ENCODE measurements at places on chromosomes 16 and 17. TPM values are rescaled to one million over a fixed set of nuclear protein-coding genes. Genes with fewer than 3 reads are reported as not detected.

DNA sequence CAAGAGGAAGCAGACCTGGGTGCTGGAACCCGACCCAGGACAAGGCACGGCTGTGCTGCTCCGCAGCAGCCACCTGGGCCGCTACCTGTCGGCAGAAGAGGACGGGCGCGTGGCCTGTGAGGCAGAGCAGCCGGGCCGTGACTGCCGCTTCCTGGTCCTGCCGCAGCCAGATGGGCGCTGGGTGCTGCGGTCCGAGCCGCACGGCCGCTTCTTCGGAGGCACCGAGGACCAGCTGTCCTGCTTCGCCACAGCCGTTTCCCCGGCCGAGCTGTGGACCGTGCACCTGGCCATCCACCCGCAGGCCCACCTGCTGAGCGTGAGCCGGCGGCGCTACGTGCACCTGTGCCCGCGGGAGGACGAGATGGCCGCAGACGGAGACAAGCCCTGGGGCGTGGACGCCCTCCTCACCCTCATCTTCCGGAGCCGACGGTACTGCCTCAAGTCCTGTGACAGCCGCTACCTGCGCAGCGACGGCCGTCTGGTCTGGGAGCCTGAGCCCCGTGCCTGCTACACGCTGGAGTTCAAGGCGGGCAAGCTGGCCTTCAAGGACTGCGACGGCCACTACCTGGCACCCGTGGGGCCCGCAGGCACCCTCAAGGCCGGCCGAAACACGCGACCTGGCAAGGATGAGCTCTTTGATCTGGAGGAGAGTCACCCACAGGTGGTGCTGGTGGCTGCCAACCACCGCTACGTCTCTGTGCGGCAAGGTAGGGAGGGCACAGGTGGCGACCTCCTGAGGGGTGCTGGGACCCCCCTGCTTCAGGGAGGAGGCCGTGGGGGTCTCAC, 667 bp downstream of the FSCN2 start:
- H3K36me3 ChIP-seq: no peaks in the 10 kb centered on the region
- peaks cover 13% of the 10 kb centered on the region for H3K27me3 ChIP-seq
- no peak overlapping the region for H3K4me3 ChIP-seq
- no peak overlapping the region for H3K27ac ChIP-seq
- DNase-seq: no peak

- no peak overlapping the region for H3K27ac ChIP-seq
- peaks cover 21% of the 10 kb centered on the region for H3K4me1 ChIP-seq
These were observed 73.1 kb upstream of the AXIN2 start for GRCh38 chr17:65634533-65634932.

- peaks cover 7% of the 10 kb centered on the region for H3K36me3 ChIP-seq
- H3K4me1 ChIP-seq: no peaks in the 10 kb centered on the region
- DNase-seq: no peak
These were observed 78.3 kb downstream of the TANGO6 start for GRCh38 chr16:68921637-68922036.

- peaks cover 15% of the 10 kb centered on the region for H3K36me3 ChIP-seq
- H3K27ac ChIP-seq: no peak overlapping the region
- no peak for DNase-seq
- peaks cover 3% of the 10 kb centered on the region for H3K27me3 ChIP-seq
- H3K4me1 ChIP-seq: no peaks in the 10 kb centered on the region
These were observed 69.0 kb downstream of the KIF2B start for GRCh38 chr17:53891726-53892125.

DNA sequence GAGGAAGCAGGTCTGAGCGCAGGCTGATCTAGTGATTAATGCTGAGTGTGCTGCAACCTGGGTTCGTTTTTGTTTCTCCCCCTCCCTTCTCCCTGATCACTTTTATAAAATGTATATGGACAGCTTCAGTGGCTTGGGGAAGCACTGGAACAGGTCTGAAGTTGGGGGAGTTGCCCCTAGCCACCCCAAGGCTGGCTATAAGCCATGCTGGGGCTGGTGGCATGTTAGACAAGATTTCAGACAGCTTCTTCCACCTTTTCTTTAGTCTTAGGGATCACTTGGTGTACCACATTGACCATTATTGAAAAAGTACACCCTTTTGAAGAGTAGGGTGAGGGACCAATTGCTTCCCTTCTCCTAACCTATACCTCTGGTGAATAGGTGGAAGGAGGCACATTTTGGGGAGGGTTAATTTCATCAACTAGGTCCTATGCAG, 3.8 kb upstream of the VAC14 start:
- H3K4me1 ChIP-seq: peaks cover 15% of the 10 kb centered on the region
- no peak overlapping the region for H3K27ac ChIP-seq
- H3K27me3 ChIP-seq: peaks cover 82% of the 10 kb centered on the region
- H3K36me3 ChIP-seq: no peaks in the 10 kb centered on the region
- no peak for DNase-seq

DNA sequence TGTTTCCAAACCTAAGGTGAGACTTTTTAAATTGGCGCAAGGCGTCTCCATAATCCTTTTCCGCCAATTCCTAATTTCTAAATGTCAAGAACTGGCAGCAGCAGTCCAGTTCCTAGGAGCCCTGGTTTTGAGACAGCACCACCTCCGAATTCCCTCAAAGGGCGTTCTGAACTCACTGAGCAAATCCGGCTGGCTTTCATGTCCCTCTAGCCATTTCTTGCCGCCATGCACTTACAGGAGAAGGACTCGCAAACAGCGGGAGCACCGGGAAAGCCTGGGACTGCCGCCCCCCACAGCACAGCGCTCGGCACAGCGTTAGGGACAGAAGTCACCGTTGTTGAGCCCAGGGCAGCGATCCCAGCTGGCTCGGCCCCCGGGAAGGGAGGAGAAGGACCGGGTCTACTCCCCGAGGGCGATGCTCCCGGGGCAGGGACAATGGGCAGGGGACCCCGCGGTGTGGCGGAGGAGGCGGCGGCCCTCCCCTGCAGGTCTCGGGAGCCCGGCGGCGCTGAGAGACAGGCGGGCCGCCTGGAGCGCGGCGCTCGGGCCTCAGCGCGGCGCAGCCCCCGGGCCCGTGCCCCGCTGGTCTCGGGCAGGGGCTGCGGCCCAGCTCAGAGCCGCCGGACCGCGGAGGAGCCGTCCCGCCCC, 545 bp downstream of the ARHGAP17 start:
- DNase-seq: peak; percentile 50
- peaks cover 27% of the 10 kb centered on the region for H3K4me1 ChIP-seq
- H3K36me3 ChIP-seq: peaks cover 11% of the 10 kb centered on the region
- H3K27me3 ChIP-seq: no peaks in the 10 kb centered on the region
- H3K4me3 ChIP-seq: peak overlapping the region; percentile 96
- H3K27ac ChIP-seq: peak overlapping the region; percentile 84

DNA sequence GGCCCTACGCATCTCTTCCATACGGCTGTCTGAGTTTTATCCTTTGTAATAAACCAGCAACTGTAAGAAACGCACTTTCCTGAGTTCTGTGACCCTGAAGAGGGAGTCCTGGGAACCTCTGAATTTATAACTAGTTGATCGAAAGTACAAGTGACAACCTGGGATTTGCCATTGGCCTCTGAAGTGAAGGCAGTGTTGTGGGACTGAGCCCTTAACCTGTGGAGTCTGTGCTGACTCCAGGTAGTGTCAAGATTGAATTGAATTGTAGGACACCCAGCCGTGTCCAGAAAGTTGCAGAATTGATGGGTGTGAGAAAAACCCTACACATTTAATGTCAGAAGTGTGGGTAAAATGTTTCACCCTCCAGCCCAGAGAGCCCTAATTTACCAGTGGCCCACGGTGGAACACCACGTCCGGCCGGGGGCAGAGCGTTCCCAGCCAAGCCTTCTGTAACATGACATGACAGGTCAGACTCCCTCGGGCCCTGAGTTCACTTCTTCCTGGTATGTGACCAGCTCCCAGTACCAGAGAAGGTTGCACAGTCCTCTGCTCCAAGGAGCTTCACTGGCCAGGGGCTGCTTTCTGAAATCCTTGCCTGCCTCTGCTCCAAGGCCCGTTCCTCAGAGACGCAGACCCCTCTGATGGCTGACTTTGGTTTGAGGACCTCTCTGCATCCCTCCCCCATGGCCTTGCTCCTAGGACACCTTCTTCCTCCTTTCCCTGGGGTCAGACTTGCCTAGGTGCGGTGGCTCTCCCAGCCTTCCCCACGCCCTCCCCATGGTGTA, 1.5 kb downstream of the GAA start:
- H3K27ac ChIP-seq: 0 out of 2 replicates have a peak overlapping the region, but pooled peaks have one; percentile 9
- no peak for DNase-seq
- H3K4me3 ChIP-seq: peak overlapping the region; percentile 92
- no peaks in the 10 kb centered on the region for H3K36me3 ChIP-seq
- peaks cover 17% of the 10 kb centered on the region for H3K4me1 ChIP-seq
- peaks cover 12% of the 10 kb centered on the region for H3K27me3 ChIP-seq

DNA sequence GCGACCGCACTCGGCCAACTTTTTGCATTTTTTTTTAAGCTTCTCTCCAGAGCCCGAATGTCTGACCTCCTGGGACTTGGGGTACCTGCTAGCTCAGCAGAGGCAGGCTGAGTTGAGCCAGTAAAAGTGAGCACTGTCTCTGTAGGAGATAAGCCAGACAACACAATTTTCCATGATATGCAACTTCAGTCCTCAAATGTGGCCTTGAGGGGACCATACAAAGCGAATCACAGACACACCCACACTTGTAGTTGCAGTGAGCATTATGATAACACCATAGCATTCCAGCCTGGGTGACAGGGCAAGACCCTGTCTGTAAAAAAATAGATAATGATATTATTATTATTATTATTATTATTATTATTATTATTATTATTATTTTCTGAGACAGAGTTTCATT, 2.6 kb downstream of the DPEP2 start:
- no peaks in the 10 kb centered on the region for H3K4me1 ChIP-seq
- no peak overlapping the region for H3K4me3 ChIP-seq
- no peaks in the 10 kb centered on the region for H3K36me3 ChIP-seq
- peaks cover 16% of the 10 kb centered on the region for H3K27me3 ChIP-seq
- H3K27ac ChIP-seq: no peak overlapping the region
- DNase-seq: no peak

GRCh38 chr16:66258916-66259845, 107.3 kb upstream of the CDH5 start:
- no peaks in the 10 kb centered on the region for H3K27me3 ChIP-seq
- DNase-seq: no peak
- H3K36me3 ChIP-seq: no peaks in the 10 kb centered on the region

GRCh38 chr16:80946481-80946880, 60.2 kb downstream of the CMC2 start:
- H3K4me3 ChIP-seq: no peak overlapping the region
- no peaks in the 10 kb centered on the region for H3K27me3 ChIP-seq
- no peak for DNase-seq
- H3K4me1 ChIP-seq: no peaks in the 10 kb centered on the region
- H3K27ac ChIP-seq: no peak overlapping the region

DNA sequence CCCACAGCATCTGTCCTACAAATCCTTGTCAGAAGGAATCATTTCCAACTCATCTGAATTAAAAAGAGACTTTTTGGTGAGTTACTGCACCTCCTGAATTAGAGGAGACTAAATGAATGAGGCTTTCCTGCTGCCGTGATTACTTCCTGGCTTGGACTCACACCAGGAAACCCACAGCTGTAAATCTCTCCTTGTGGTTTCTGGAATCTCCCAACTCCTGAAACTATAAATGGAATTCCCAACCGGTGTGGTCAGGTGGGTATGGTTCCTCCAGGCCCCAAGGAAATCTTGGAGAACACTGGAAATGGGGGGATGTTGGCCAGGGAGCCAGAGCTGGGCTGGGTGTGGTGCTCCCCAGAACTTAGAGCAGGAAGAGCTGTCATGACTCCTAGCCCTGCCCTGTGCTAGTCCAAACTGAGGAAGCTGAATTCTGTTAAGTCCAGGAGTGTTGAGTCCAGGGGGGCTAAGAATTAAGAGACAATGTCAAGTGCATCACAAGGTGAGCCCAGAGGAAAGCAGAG, 216.4 kb downstream of the GSG1L start:
- H3K4me1 ChIP-seq: peaks cover 36% of the 10 kb centered on the region
- no peak overlapping the region for H3K4me3 ChIP-seq
- H3K27me3 ChIP-seq: no peaks in the 10 kb centered on the region
- DNase-seq: no peak
- H3K36me3 ChIP-seq: 0 out of 2 replicates have a peak, but pooled peaks cover 3% of the 10 kb centered on the region

DNA sequence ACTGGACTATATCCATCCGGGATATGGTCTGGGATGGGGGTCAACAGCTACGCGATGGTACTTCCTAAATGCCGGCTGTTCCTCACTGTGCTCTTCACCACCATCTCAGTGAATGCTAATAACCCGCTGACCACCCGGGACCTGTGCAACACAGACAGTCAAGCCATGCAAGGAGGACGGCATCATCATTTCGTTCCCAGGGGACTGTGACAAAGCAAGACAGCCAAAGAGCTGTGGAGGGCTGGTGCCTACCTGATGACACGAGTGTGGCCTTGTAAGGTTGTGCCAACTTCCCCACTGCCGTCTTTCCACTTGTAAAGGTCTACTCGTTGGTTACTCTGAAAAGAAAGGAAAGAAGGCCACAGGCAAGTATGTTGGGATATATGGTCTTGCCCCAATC, 33.7 kb downstream of the WDR59 start:
- DNase-seq: no peak
- peaks cover 1% of the 10 kb centered on the region for H3K4me1 ChIP-seq
- H3K4me3 ChIP-seq: no peak overlapping the region
- no peak overlapping the region for H3K27ac ChIP-seq

DNA sequence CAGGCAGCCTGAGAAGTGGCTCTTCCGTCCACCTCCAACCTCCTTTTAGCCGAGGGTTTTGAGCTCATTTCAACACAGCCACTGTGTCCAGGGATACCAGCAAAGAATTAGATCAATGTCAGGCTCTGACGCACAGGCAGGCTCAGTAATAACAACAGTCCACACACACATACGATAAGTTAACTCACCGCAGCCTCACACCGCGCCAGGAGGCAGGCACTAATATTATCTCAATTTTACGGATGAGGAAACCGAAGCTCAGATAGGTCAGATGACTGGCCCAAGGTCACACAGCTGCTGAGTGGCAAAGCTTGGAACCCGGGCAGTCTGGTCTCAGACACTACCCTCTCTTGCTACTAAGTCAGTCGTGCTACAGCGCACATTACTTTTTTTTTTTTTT, 22.9 kb downstream of the ABR start:
- peaks cover 12% of the 10 kb centered on the region for H3K36me3 ChIP-seq
- H3K27ac ChIP-seq: no peak overlapping the region
- H3K4me1 ChIP-seq: peaks cover 7% of the 10 kb centered on the region
- no peak overlapping the region for H3K4me3 ChIP-seq
- H3K27me3 ChIP-seq: no peaks in the 10 kb centered on the region
- no peak for DNase-seq

Gene TM4SF5
- not detected for total RNA-seq

Gene SYT17
- 6.8 TPM for total RNA-seq

Gene KRT31
- not detected for total RNA-seq

Gene ESRP2
- total RNA-seq: 55.0 TPM

Gene IL17C
- 1.9 TPM for total RNA-seq

Gene MARVELD3
- total RNA-seq: 30.0 TPM
